ENCODE measurements at places on chromosomes 7 and 10. TPM values are rescaled to one million over a fixed set of nuclear protein-coding genes. Genes with fewer than 3 reads are reported as not detected.
A peak's percentile ranks its signal among the peaks of the same experiment; 100 is the strongest.

ABCB4 gene
- total RNA-seq: 2.0 TPM

TEX36 gene
- total RNA-seq: not detected

PDE6C gene
- not detected for total RNA-seq

ITIH5 gene
- 42.0 TPM for total RNA-seq

ICA1 gene
- 26.4 TPM for total RNA-seq

DNA sequence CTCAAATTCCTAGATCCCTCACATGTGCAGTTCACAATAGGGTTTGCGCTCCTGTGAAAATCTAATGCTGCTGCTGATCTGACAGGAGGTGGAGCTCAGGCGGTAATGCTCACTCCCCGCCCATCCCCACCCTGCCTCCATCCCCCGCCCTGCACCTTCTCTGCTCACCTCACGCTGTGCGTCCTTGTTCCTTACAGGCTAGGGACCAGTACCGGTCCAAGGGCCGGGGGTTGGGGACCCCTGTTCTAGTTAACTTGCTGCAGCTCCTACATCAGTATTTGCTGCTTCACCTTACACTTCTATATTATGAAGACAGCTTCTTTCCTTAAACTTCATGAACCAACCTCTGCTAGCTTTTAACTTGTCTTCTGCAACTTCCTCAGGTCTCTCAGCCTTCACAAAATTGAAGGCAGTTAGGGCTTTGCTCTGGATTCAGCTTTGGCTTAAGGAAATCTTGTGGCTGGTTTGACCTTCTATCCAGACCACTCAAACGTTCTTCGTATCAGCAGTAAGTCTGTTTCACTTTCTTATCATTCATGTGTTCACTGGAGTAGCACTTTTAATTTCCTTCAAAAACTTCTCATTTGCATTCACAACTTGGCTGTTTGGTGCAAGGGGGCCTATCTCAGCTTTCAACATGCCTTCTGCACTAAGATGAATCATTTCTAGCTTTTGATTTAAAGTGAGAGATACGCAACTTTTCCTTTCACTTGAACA, 1.7 kb upstream of the TNKS2 start:
- DNase-seq: peak; percentile 37

- DNase-seq: no peak
Observed at GRCh38 chr7:91267171-91267955, 3.1 kb downstream of the FZD1 start.

GRCh38 chr7:79407351-79407750, 46.1 kb downstream of the MAGI2 start:
- no peak for DNase-seq

DNA sequence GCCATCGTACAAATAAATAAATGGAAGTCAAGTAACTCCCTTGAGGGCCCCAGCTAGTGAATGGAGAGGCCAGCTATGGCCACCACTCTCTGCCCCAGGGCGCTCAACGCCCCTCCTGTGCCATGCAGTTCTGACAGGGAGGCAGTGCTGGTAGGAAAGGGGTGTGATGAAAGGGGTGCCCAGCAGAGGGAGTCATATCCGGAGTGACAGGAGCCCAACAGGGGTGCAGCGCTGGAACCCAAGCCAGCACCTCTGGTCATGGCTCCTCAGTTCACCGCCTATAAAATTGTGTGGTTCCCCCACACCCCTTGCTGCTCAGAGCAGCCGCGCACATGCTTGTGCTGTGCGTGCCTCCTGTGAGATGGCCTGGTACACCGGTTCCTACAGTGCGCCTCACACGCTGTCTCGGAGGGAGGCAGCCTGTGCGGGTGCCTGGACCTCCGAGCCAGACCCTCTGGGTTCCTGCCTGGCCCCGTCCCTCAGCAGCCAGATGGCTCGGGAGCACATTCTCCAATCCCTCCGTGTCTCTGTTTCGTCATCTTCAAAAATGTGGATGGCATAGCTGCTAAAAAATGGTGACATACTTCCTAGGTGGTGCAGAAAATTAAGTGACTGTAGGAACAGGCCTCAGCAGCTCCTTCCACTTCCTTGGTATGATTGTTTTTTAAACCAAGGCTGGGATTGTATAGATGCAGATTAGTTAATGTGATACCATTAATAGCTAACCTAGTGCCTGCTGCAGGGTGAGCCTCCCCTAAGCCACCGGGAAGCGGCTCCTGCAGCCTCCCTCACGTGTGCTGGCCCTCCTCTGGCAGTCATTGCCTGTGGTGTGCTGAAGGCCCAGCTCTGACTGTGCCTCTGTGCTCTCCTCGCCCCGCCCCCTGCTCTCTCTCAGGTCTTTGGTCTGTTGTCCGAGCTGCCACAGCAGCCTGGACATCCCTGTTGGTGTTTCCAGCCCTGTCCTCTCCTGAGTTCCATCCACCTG, 125.8 kb downstream of the EGFR start:
- peak; percentile 82 for DNase-seq

- no peak for DNase-seq
Observed at GRCh38 chr10:50362547-50363125, 111.3 kb upstream of the ASAH2 start.

GRCh38 chr10:22780474-22780885, 66.1 kb upstream of the PIP4K2A start:
- DNase-seq: no peak
